ENCODE measurements at places on chromosomes 4 and X.

DNA sequence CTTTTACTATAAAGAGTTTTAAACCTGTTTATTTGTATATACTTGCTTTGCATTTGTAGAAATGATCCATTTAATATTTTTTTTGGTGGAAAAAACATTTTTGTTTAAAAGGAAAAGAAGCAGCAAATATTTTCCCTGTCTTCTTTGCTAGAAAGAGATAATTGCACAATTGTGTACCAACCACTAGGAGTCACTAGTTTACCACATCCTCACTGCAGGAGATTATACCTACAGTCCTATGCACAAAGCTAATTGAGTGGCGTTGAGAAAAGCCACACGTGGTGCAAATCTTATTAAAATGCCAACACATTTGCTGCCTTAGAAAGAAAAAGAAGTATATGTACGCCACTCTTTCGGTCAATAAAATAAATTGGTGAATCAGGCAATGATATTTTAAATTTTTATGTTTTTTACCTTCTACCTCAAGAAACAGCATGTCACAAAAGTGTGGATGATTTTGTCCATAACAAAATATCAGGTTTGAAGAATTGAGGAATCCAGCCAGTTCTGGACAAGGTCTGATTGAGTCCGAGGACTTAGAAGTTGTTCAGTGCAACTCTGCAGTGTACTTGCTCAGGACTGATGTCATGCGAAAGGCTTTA lies 102.9 kb downstream of the GRXCR1 start:
- DNase-seq, result peak; percentile 23

- no peak for DNase-seq
Measured at GRCh38 chr4:174600391-174600790, 78.1 kb upstream of the HPGD start.

- DNase-seq, result peak; percentile 5
Measured at GRCh38 chr4:101835121-101835904, 44.8 kb downstream of the BANK1 start.

DNA sequence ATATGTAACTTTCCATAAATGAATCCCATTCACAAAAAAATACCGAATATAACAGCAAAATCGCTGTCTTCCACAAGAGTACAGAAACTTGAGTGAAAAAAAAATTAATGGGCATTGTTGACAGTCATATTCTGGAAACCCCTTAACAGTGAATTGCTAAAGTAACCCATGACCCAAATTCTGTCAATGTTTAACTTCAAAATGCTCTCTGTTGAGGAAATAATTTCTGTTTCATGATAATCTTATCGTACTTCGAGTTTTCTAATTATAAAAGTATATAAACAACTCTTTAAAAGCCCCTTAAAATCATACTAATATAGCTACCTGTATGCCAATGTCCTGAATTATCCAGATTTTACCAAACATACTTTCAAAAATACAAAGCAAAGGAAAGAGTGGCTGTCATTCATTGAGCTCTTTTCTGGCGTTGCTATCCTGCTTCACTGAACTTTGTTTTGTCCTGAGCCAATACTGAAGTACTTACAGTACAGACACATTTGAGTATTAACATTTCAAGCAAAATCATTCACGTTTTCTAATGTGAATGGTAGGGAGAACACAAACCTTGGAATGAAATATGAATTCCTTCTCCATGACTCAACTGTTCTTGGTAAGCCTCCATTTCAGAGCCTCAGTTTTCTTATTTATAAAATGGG lies 2.4 kb downstream of the XAGE3 start:
- no peak for DNase-seq

DNA sequence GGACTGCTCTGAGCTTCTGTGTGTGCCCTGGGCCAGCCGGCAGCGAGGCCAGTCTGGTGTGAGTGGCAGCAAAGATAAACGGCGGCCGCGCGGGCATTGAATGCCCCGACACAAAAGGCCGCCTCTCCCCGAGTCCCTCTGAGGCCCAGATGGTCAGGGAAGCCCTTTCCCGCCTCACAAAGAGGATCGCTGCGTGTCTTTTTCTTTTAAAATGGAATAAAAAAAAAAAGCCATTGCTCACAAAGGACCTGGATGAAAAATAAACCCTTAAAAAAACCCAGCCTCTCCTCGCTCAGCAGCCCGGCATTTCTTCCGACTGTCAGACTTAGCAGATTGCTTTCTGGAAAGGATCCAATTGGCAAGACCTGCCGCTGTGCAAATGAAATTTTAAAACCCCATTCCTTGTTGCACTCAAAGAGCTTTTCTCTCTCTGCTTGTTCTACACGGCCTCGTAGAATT lies 578.7 kb downstream of the BCOR start:
- DNase-seq, result no peak

DNA sequence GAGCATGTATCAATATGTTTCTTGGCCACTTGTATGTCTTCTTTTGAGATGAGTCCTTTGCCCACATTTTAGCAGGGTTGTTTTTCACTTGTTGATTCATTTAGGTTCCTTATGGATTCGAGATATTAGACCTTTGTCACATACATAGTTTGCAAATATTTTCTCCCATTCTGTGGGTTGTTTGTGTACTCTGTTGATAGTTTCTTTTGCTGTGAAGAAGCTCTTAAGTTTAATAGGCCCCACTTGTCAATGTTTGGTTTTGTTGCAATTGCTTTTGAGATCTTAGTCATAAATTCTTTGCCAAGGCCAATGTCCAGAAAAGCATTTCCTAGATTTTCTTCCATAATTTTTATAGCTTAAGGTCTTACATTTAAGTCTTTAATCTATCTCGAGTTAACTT lies 280.7 kb upstream of the GALNT7 start:
- no peak for DNase-seq

DNA sequence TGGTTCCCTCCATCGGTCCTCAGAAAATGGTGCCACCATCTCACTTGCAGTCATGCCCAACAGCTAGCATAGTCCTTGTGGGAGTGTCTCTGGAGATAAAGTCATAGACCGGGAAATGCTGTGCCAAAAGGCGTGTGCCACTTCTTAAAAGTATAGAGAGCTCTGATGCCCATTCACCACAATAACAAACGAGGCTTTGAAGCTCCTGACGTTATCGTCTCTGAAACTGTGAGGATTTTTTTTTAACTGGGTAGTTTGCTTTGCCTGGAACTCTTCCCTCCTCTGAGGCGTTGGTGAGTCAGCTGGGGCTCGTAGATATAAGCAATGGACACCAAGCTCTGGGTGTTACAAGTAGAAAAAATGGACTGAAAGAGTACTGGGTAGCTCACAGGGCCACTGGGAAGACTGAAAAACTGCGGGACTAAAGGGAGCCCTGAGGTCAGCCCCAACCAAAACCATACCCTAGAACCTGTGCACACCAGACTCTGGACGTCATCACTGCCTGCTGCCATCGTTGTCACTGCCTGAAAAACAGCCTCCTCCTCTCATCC lies 89.4 kb upstream of the TRIM2 start:
- DNase-seq, result no peak

DNA sequence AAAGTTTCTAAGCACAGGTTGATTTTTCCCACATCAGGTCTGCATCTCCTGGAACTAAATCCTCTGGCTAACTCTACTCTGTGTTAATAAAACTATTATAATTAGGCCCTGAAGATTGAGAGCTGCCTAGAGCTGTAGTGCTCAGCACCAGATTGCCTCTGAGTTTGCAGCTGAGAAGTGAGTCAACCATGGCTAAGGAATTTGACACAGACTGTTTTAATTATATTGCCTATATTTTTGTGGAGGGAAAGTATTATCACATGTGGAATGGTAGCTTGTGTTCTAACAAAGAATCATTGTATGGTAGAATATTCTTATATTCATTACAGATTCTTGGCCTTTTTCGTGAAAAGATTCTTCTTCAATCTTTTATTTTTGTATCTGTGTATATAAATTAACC lies 1907.6 kb upstream of the TENM3 start:
- DNase-seq, result no peak

- DNase-seq, result no peak
Measured at GRCh38 chrX:85544609-85545008, 165.1 kb upstream of the POF1B start.

DNA sequence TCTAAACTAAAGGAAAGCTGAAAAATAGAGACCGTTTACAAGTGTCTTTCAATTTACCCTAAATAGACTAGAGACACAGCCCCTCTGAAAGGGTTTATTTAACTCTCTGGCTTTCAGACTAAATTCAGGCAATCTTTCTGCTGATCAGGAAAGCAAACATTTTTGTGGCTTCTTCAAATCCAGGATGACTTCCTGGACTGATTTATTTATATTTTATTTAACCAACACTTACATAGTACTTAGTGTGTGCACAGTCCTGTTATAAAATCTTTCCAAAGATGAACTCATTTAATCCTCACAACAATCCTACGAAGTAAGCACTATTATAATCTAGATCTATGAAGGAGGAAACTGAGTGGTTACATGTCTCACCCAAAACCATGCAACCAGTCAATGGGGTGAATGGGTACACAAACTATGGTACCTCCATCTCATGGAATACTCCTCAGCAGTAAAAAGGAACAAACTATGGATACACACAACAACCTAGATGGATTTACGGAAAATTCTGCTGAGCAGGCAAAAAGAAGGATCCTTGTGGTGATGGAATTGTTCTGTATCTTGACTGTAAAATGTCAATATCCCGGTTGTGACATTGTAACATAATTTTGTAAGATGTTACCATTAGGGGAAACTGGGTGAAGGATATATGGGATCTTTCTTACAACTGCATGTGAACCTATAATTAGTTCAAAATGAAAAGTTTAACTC lies 64.1 kb upstream of the MAMLD1 start:
- DNase-seq, result no peak

DNA sequence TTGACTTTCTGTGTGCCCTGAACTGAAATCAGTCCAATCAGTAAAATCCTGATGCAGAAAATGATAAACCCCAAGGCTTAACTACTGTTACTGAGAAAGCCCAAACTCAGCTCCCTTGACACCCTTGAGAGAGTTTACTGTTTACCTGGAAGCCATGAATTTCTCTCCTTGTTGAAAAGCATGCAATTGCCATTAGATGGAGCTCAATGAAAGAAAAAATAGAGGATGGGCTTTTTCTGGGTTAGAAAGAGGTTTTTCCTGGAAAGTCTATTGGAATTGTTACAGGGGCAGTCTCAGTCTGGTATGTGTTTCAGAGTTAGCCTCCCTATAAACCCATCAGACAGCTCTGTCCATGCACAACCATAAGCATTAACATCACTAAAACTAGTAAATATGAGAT lies 66.4 kb upstream of the C4orf54 start:
- no peak for DNase-seq

GRCh38 chr4:20203508-20203907 lies 48.2 kb upstream of the SLIT2 start:
- DNase-seq, result peak; percentile 51

GRCh38 chr4:38138363-38138762 lies 178.2 kb downstream of the PTTG2 start:
- DNase-seq, result no peak

GRCh38 chrX:39150220-39150619 lies 349.0 kb downstream of the MID1IP1 start:
- no peak for DNase-seq

- no peak for DNase-seq
Measured at GRCh38 chr4:19684084-19684483, 567.6 kb upstream of the SLIT2 start.

GRCh38 chrX:136780241-136780640 lies 491 bp downstream of the ARHGEF6 start:
- no peak for DNase-seq

GRCh38 chr4:76748649-76749048 lies 149.3 kb downstream of the SOWAHB start:
- DNase-seq, result no peak

- no peak for DNase-seq
Measured at GRCh38 chrX:139831017-139831416, 101.8 kb downstream of the ATP11C start.

GRCh38 chr4:163949976-163950601 lies 455.6 kb downstream of the TMA16 start:
- DNase-seq, result no peak

- no peak for DNase-seq
Measured at GRCh38 chrX:147884958-147885357, 26.8 kb upstream of the FMR1 start.

- no peak for DNase-seq
Measured at GRCh38 chr4:182600093-182600492, 317.1 kb downstream of the DCTD start.

GRCh38 chr4:88062843-88063242 lies 55.4 kb downstream of the PKD2 start:
- no peak for DNase-seq

DNA sequence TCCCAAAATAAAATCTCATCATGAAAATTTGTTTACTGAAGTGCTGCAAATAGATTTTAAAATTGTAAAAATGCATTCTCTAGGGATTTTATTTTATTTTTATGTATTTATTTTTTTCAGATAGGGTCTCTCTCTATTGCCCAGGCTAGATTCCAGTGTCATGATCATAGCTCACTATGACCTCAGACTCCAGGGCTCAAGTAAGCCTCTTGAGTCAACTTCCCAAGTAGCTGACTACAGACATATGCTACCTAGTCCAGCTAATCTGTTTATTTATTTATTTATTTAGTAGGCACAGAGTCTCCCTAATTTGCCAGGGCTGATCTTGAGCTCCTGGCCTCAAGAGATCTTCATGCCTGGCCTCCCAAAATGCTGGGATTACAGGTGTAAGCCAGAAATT lies 317.7 kb upstream of the ANXA10 start:
- no peak for DNase-seq

DNA sequence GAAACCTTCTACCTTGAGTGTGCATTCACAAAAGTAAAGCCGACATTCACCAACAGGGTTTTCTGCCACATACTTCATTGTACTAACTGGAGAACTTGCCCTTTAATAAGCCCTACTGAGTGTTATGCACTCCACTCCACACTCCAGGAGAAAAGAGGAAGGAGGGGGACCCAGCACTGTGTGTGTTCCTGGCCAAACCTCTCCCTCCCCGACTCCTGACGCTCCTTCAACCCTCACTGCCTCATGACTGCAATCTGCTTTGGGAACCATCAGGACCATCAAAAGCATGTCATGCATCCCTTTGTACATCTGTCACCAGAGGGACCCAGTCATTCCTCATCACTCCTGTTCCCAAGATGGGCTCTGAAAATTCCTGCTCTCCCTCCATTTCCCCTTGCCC lies 143.7 kb downstream of the RASL11B start:
- no peak for DNase-seq

- DNase-seq, result no peak
Measured at GRCh38 chrX:124530803-124531202, 184.4 kb downstream of the SH2D1A start.

DNA sequence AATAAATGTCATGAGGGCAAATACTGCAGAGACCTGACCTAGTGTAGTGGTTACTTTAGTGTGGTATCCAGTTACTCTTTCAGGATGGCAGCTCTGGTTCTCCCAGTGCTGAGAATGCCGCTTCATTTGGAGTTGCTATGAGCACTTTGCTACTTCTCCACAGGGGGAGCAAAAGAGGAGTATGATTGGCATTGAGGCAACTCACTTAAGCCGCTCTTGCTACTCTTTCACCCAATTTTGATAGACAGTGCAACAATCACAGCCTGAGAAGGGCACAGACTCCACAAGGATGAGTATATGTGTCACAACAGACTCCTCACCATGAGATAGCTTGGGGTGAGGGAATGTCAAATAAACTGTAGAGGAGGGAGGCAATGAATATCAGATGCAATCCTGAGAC lies 81.2 kb downstream of the NPY1R start:
- no peak for DNase-seq

GRCh38 chrX:50697691-50698090 lies 116.3 kb downstream of the SHROOM4 start:
- peak; percentile 0 for DNase-seq

GRCh38 chr4:1359144-1359501 lies 12.1 kb downstream of the UVSSA start:
- DNase-seq, result no peak

GRCh38 chr4:37627263-37627662 lies 58.9 kb downstream of the RELL1 start:
- no peak for DNase-seq
